NK-92 treated with Interleukin-12 subunit alpha and Interleukin-12 subunit beta, amount 100 ng/mL, for 24 hours (cell line): ENCODE measurements at places on chromosomes 6 and 20.

- DNase-seq: no peak
Observed at GRCh38 chr20:37154684-37155298, 24.3 kb upstream of the RPN2 start.

- peak; percentile 52 for DNase-seq
Observed at GRCh38 chr6:119348748-119349360, 707 bp downstream of the MAN1A1 start.

- DNase-seq: no peak
Observed at GRCh38 chr6:61940919-61941318, 345.1 kb downstream of the KHDRBS2 start.

GRCh38 chr20:43516251-43516824 lies 8.8 kb downstream of the L3MBTL1 start:
- no peak for DNase-seq

- no peak for DNase-seq
Observed at GRCh38 chr6:52020945-52021570, 66.4 kb downstream of the PKHD1 start.

GRCh38 chr6:114382406-114382805 lies 39.6 kb upstream of the HS3ST5 start:
- no peak for DNase-seq

- DNase-seq: no peak
Observed at GRCh38 chr6:143594647-143595046, 83.1 kb upstream of the PHACTR2 start.

DNA sequence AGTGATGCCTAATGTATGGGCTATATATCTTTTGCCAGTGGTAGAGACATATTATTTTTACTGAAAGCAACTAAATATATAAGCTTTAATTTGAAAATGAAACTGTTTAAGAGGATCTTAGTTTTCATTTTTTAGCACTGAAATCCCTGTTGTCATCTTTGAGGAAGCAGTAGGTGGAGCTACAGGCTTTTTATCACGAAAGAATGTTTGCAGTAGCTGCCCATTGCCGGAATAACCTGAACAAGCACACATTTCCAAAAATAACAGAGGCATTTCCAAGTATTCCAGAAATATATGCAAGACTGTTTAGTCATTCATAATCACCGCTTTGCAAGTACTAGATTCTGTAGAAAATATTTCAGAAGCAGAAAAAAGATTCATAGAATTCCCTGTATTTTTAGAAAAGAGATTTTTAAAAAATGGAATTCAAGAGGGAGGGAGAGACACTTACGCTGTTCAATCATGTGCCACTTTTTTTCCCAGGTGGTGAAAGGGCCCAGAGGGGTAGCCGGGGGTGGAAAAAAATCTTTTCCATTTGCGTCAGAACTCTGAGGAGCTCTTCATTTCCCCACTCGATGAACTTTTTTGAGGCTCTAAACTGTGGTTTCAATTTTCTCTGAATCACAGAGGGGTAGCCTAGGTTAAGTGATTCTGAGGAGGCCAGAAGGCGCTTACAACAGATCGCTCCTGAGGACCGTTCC lies 142.5 kb upstream of the FERMT1 start:
- no peak for DNase-seq

DNA sequence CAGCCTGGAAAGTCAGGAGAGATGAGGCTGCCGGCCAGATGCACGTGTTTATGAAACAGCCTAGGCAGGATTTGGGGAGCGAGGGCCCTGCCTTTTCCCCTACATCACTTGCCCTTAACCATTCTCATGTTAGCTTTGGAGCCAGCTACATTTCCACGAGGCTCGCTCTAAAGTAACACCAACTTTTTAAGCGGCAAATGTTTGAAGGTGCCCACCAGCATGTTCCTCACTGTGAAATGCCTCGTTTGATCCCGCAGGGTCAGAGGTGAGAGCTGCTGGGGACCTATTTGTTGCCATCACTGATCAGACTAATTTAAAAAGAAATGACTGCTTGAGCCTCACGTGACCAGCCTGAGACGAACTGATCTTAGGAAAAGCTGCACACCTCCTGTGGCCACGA lies 51.6 kb upstream of the DACT2 start:
- no peak for DNase-seq

DNA sequence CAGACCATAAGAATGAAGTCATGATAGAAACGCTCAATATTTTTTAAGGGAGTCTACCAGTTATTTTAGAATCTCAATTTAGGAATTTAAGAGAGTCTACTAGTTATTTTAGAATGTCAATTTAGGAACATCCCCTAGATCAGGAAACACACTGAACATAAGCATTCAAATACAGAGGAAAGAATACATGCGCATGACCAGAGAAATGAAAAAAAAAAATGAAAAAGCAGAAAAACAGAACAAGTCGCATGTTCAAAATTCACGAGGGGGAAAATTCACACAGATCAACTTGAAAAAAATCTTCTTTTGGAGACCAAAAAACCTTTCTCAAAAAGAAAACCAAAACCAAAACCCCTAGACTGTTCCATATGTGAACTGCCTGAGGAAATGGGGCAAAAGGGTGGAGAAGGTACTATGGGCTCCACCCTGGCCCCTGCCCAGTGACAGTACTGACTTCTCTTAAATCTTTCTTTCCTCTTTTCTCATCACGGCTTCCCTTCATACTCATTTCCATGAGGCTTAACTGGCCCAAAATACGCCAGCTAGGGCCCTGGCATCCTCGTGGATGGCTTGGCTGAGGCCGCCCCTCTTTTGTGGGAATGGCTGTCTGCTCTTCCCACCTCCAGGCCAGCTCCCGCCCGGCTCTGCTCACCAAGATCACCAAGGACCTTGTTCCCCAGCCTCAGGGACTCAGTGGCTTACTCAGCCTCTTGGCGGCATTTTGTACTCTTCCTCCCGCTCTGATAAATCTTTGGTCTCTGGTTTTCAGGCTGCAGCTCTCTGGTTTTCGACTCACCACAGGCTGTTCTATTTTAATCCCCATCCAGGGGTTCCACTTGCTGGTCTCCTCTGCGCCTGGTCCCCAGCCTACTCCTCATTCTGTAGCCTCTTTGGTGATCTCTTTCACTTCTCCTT lies 11.2 kb downstream of the ZBTB2 start:
- no peak for DNase-seq

DNA sequence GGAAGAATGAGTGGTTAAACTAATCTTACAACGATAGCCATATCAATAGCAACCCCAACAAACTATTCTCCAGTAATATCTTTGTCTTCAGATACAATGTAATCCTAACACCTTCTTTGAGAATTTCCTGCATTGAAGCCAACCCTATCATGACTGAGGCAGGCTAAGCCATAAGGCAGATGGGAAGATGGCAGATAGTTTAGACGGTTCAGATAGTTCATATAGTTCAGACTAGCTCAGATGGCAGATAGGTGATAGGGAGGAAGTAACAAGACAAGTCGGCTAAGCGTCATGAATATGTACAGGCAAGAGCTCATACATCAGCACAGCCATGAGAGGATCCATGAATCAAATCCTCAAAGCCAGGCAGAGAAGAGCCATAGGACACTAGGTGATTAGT lies 39.1 kb upstream of the BEND6 start:
- no peak for DNase-seq

DNA sequence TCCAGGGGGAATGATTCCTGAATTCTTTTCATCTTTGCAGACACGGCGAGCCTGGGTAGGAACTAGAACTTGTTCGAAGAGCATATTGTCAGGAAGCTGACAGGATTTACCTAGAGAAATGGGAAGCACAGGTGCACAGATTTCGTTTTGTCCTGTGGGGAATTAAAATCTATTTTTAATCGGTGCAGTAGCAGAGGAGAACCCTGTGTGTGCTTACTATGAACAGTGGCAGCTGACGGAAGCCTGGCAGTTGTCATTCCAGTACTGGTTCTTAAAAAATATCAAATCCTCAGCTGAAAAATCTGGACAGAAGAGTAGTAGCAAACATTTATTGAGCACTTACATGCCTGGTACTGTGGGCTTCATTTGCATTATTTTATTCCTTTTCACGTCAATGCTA lies 609.0 kb downstream of the QKI start:
- DNase-seq: no peak

DNA sequence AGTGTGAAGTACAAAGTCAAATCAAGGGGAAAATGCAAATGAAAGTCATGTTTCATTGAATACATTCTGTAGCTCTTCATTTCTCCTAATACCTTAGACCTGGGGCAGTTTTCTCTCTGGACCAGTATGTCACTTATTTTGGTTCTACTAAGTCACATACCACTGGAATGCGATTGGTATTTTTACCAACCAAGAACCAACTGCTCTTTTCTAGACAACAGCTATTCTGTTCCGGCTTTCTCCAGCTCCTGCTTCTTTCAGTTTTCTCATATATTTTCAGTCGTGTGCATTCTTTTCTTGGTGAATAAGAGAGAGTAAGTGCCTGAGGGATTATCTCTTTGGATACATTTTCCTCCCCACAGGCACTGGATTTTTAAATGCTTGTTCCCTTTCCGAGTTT lies 39.2 kb upstream of the SPACA1 start:
- no peak for DNase-seq
